ENCODE measurements at places on chromosomes 5 and 9.

GRCh38 chr5:159805021-159805420 is 111.3 kb upstream of the ADRA1B start:
- DNase-seq: no peak

GRCh38 chr5:118578093-118578492 is 410.3 kb downstream of the DTWD2 start:
- no peak for DNase-seq

DNA sequence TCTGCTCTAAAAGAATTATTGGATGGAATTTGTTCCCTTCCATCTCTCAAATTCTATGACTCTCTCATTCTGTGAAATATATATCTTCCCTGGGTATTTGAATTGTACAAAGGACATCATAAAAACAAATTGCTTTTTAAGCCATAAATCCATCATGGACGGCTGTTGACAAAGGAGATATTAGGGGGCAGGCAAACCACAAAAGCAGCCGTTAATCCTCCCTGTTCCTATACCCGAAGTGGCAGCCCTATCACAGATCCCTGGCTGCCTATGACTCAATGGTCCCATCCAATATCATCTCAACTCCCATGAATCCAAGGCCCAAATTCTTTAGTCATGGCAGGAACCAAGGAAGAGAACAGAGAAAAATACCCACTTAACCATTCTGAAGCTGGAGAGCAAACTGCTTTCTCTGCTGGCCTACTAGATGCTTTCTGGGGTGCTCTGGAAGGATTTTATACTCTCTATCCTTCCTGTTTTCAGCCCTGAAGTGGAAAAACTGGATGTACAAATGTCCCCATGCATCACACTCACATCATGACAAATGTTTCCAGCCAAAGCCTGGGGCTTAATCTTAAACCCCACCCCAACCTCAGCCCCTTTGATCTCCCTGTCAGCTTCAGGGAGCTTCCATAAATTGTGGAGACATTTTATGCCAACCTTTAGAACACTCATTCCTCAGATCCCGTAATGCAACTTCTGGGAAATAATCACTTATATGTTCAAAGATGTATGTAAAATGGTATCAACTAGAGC is 59.5 kb downstream of the FAM114A2 start:
- no peak for DNase-seq

- no peak for DNase-seq
Observed at GRCh38 chr9:37471942-37472684, 6.9 kb upstream of the ZBTB5 start.

GRCh38 chr9:95447660-95448420 is 68.9 kb downstream of the PTCH1 start:
- no peak for DNase-seq

- no peak for DNase-seq
Observed at GRCh38 chr5:166285361-166285760, 2006.1 kb upstream of the WWC1 start.

- no peak for DNase-seq
Observed at GRCh38 chr5:126358525-126358924, 64.7 kb upstream of the GRAMD2B start.

DNA sequence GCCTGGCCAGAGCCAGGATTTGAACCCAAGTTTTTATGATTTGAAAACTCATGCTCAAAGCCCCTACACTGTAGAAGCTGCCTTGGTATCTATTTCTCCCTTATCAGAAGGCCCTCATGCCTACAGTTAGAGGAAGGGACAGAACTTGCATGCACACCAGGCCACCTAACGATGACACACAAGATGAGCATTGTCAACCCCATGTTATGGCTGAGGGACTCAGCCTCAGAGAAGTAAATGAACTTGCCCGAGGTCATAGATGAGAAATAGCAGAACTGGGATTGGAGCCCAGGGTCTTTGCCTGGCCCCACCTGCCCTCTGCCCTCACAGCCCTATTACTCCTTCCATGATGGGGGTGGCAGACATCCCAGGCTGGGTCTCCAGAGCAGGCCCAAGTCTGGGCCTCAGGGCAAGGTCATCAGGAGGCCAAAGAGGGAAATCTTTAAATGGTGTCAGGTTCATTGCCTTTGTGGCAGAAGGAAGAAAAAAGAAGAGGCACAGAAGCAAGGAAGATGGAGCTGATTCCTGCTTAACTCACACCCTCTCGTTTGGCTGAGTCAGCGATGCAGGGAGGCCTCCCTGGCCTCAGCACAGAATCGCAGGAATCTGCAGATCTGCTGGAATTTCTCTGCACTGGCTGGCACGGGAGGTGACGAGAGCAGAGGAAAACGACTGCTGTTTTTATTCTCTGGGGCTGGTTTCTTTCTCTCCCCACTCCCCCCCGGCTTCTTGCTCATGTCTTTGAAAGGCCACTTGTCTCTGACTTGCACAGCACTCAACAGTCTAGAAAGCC is 20.6 kb upstream of the CRB2 start:
- DNase-seq: no peak

GRCh38 chr9:131010482-131011273 is 1.7 kb downstream of the LAMC3 start:
- no peak for DNase-seq

DNA sequence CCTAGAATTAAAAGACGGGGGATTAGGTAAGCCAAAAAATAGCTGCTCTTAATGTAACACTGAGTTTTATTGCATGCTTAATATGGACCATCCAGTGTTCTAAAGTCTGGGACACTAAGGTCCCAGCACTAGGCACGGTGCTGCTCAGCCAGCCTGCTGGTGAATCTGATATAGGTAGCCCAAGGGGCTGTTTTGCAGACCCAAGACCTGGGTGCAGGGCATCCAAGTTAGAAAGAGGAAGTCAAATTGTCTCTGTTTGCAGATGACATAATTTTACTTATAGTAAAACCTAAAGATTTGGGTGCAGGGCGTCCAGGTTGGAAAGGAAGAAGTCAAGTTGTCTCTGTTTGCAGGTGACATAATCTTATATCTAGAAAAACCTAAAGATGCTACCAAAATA is 17.8 kb downstream of the IFNA5 start:
- no peak for DNase-seq

DNA sequence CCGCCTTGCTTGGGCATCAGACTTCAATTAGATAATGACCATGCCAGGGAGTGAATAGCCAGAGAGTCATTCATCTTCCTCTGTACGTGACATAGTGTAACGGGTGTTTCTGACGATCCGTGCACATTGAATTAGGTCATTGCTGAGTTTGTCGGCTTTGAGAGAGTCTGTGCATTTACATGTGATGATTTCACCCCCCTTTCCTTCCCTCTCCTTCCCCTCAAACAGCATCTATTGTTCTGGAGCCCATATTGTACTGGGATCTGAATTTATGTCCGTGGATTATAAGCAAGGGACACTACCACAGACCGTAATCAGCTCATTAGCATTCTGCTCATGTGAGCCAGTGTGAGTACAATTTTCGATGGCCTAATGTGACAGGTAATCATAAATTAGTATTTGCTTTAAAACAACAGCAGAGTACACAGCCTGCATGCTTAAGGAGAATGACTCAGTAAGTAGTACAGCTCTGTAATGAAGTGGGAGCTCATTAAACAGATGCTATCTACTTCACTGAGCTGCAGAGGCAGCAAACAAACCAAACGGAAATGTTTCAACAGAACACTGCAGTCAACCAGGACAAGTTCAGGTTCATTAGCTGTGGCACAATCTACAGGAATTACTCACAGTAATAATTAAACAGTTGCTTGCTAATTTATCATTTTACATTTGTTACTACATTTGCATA is 302.1 kb downstream of the CSNK1G3 start:
- DNase-seq: no peak

GRCh38 chr5:176890455-176891330 is 8.5 kb downstream of the HK3 start:
- no peak for DNase-seq

DNA sequence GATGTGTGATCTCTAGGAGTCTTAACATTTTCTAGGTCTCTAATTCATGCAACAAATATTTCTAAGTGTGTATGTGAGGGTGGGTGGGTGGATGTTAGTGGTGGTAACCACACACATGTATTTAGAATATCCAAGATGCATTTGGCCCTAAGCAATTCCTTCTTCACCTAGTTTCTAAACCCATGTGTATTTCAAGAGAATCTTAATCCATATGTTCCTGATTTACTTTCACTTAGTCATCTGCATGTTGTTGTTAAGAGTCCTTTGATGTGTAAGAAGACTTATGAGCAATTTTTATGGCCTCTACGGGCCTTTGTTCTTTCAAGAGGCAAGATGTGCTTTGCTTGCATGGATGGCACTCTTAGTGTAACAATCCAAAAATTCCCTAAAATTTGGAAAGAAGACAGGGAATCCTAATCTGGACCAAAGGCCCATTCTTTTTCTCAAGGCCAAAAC is 282.6 kb downstream of the SPATA31D1 start:
- no peak for DNase-seq

GRCh38 chr5:109161914-109162683 is 247.7 kb downstream of the PJA2 start:
- DNase-seq: no peak

DNA sequence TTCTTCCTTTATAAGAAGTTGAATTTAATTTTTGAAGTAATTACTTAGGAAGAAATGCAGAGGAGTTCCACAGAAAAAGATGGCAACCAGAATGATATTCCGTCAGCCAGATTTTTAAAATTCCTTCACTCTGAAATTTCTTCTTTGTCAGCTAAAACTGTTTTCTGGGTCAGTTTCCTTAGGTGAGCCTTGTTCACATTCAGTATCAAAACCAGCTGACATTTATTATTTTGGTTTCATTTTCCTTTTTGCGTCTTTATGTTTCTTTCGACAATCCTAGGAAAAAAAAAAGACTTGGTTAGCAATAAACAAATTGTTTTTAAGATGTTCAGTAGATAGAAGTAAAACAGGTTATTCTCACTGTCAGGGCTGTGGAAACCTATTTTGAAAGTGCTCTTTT is 4.1 kb upstream of the IARS1 start:
- DNase-seq: no peak

DNA sequence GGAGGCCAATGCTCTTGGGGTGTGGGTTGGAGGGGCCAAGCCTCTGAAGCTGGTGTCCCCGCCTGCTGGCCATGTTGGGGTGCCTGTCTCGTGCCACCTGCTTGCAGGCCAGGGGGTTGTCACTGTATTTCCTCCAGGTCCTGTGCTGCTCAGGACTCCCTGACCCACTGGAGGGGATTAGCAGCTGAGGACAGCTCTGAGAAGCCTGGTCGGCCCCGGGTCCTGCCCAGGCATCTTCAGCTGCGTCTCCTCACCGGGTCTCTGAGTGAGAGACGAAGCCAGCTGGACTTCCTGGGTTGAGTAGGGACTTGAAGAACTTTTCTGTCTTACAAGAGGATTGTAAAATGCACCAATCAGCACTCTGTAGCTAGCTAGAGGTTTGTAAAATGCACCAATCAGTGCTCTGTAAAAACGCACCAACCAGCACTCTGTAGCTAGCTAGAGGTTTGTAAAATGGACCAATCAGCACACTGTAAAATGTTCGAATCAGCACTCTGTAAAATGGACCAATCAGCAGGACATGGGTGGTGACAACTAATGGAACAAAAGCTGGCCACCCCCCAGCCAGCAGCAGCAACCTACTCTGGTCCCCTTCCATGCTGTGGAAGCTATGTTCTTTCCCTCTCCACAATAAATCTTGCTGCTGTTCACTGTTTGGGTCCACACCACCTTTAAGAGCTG is 20.6 kb upstream of the SLC9A3 start:
- no peak for DNase-seq

GRCh38 chr5:180555168-180555921 is 36.0 kb downstream of the SCGB3A1 start:
- no peak for DNase-seq

- DNase-seq: no peak
Observed at GRCh38 chr5:126855266-126855665, 78.3 kb downstream of the LMNB1 start.

- DNase-seq: no peak
Observed at GRCh38 chr5:175867587-175868347, 3.6 kb upstream of the CPLX2 start.

- DNase-seq: no peak
Observed at GRCh38 chr9:1708219-1708618, 306.9 kb upstream of the SMARCA2 start.

DNA sequence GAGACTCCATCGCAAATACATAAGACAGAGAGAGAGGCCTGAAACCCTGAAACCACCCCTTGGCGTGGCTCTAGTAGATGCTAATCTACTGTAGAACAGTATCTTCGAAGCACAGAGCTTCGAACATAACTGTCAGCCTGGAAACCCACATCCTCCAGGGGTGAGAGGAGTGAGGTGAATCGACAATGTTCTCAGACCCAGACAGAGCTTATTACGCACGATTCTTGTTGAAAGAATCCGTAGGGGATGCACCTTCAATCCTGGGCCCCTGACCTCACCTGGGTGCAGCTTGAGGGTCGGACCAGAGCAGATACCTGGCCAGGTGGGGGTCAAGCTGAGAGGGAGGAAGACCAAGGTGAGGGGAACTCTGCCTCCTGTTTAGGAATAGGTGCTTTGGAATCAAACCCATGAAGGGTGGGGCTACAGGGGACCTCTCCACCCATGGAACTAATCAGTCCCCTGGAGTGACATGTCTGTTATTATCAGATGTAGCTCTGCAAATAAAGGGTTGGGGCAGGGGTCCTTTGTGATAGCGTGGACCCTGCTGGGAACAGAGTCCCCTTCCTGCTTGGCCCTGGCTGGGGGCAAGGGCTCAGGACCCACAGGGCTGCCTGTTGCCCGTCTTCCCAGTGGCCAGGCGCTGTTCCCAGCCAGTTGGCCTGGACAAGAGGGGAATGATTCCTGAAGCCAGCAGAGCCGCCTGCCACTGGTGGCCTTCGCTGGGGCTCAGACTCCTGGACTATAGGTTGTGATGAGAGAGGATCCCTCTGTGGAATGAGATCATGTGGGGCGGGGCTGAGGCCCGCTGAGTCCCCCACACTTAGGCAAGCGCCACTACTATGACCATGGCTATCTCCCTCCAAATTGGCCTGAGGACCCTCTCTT is 41.2 kb downstream of the DBH start:
- DNase-seq: peak; percentile 67

DNA sequence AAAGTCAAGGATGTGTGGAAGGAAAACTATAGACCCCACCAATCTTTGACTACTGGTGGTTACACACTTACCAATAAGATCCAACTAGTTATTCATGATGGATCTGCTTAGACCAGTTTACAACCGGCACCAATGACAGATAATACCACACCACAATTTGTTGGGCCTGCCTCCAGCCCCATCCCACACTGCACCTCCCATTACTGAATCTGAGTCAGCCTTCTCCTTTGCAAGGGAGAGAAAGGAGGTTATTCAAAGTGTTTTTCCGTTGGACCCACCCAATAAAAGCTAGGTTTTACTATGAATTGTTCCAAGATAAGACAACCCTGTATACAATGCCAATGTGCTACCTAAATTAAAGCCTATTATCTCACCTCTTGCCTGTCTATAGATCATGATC is 453.5 kb downstream of the MTRR start:
- no peak for DNase-seq

All from thymus (tissue), 14 donors.